ENCODE measurements at places on chromosomes 1 and 21.

DNA sequence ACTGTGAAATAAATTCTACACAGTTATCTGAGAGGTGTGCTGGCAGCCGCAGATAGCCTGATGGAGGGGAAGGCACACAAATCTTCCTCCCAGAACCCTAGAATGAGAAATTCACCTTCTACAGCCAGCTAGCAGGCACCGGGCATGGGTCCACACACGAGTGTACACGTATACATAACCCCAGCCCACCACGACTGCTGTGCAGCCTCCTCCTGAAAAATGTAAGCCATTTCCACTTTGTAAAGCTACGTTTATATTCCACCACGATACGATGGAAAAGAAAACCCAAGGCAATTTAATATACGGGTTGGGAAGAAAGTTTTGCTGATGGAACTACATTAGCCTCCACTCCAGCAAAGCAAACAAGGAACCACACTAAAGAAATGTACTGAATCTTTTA lies 1.8 kb downstream of the BTG3 start:
- DNase-seq, result no peak

GRCh38 chr1:115811140-115811828 lies 29.6 kb downstream of the NHLH2 start:
- DNase-seq, result no peak

GRCh38 chr1:59763418-59763817 lies 51.3 kb upstream of the HOOK1 start:
- no peak for DNase-seq

DNA sequence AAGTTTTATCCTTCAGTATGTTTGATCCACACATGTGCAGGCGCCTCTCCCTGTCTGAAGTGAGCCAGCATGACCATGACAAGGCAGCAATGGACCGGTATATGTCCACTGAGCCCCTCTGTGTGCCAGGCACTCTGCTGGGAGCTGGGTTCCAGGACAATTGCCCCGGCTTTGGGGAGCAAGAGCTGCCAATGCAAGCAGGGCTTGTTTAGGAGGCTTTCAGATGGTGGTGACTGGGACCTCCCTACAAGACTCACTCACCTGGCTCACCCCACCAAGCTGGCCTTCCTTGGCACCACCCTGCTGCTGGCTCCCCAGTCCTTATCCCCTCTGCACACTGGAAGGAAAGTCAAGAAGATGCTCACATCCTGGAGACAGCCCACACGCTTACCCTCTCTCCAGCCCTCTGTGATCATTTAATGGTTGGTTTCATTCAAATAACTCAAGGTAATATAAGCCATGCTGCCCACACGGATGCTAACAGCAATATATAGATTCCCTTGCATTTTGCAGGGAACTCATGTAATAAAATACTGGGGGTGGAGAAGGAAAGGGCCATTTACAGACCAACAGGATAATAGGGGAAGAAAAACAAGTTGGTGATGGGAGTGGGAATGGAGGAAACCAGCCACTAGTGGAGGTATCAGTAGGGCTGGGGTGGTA lies 23.6 kb downstream of the KCND3 start:
- DNase-seq, result no peak

GRCh38 chr1:248622570-248623001 lies 12.3 kb downstream of the OR2T11 start:
- DNase-seq, result no peak

GRCh38 chr1:200934676-200935245 lies 40.1 kb downstream of the INAVA start:
- no peak for DNase-seq

- no peak for DNase-seq
Observed at GRCh38 chr1:222232842-222233241, 315.1 kb downstream of the HHIPL2 start.

- no peak for DNase-seq
Observed at GRCh38 chr1:178918308-178918707, 47.4 kb upstream of the ANGPTL1 start.

GRCh38 chr1:94090761-94091160 lies 30.2 kb downstream of the ABCA4 start:
- DNase-seq, result no peak

DNA sequence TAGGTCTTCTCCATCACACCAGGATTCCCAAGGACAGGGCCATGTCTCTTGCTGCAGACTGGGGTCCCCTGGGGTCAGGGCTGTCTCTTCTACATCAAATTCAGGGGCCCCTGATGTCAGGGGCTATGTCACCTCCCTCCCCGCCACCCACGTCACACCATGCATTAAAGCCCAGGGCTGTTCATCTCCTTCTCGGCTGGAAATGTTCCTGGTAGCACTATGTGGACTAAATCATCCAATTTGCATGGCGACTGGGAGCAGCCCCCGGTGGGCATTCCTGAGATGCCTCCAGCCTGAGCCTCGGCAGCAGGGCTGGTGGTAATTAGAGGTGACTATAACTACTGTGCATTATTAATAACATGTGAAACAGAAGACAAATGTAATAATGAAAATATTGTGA lies 151.7 kb upstream of the HMGB4 start:
- DNase-seq, result no peak

- no peak for DNase-seq
Observed at GRCh38 chr1:212979340-212980122, 29.2 kb downstream of the VASH2 start.
